ENCODE measurements at places on chromosomes 12 and 14.

GRCh38 chr12:115712676-115713075, 564.8 kb downstream of the MED13L start:
- no peak for DNase-seq

DNA sequence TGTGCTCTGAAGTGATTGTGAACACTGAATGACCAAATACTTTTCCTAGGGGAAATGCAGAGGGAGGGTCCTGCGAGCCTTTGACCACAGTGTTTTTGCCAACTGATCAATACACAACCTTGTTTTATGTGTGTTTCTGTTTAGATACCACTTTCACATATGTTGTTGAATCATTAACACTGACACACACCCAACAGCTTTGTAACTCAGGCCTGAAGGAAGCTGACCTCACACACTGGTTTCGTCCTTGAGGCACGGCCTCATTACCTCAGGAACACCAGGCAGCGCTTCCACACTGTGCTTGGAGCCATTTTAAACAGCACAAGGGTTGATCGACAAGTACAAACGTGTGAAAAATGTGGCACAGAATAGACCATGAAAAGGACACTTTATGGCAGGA, 60.0 kb downstream of the PPFIBP1 start:
- no peak for DNase-seq

- peak; percentile 32 for DNase-seq
Observed at GRCh38 chr12:95633732-95634465, 82.6 kb upstream of the USP44 start.

GRCh38 chr14:92462568-92462967, 51.0 kb upstream of the RIN3 start:
- DNase-seq, result no peak

DNA sequence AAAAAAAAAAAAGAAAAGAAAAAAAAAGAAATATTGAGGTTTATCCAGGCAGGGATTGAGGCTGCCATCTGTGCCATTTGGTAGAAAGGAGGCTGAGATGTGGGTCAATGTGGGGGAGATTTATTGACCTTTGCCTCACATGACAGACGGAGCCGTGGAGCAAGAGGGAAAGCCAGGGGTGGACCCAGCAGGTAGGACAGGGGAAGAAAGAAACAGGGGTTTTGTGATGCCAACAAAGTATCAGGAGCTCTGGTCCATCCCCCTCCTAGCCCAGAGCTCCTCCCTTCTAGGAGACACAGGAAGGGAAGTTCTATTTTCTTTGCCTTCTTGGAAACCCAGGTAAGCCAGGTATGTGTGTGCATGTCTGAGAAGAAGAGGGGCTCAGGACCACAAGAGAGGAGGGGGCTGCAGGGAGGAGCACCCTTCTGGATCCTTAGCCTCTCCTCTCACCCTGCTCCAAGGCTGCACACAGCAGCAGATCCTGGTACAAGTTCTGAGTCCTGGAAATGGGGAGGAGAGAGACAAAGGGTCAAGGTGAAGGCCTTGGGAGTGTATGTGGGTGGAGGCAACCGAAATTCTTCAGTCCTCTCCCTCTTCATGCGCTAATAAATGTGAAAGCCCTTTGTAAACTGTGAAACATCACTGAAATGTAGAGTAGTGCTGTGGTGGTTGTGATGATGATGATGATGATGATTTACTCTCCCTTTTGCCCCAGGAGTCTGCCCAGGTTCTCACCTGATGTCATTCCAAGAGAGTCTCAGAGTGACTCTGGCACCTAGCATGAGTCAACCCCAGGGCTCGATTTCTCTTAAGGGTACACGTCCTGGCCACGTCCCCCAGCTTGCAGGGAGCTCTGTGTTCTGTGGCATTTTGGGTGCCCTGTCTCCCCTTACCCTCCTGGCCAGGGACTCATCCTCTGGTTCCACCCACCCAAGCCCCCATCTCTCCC, 26.3 kb downstream of the ZFP36L1 start:
- no peak for DNase-seq

DNA sequence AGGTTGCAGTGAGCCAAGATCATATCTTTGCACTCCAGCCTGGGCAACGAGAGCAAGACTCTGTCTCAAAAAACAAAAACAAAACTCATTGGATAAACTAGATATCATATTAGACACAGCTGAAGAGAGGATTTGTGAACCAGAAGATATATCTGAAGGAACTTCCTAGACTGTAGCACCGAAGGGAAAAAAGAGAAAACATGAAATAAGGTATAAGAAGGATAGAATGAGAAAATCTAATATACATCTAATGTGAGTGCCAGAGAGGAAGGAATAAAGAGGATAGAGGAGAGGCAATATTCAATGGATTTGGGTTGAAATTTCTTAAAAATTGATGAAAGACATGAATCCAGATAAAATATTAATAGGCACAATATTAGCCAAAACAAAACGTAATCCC, 22.5 kb downstream of the TMPRSS12 start:
- DNase-seq, result no peak

DNA sequence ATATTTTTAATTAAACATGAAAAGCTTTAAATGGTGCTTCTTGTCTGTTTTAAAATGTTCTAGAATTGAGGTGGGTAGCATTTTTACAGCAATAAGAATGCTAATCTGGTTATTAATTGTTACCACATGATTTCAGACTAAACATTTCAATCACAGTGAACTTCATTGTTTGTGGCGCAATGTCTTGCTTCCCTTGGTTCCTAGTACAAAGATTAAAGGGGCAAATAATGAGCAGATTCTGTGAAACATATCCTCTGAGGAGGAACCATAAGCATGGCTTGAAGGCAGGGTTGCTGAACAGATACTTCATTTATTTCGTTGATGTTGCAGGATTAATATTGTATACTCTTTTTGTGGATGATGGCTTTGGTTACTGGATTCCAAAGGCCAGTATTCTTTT, 162.1 kb downstream of the FUT8 start:
- no peak for DNase-seq

DNA sequence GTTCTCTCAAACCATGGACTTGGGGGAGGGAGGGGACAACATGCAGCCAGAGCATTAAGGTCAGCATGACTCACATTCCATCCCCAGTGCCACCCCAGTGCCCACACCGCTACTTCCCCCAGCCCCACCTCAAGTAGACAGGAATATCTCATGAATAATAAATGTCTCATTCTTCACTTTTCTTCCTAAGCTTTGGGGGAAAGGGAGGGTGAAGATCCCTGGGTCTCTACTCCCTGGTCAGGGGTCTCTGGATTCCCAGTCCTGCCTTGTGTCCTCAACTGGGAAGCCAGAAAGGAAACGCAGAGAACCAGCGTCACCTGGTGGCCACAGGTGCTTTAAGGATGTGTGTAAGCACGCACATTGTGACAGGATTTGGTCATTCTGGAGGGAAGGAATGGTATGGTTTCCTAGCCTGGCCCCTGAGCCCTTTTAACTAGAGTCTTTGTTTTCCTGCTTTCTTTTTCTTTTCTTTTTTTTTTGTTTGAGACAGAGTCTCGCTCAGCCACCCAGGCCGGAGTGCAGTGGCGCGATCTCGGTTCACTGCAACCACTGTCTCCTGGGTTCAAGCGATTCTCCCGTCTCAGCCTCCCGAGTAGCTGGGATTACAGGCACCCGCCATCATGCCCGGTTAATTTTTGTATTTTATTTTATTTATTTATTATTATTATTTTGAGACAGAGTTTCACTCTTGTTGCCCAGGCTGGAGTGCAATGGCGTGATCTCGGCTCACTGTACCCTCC, 3.4 kb downstream of the GPR84 start:
- peak; percentile 73 for DNase-seq

GRCh38 chr12:48017496-48017895, 13.2 kb upstream of the COL2A1 start:
- no peak for DNase-seq

- DNase-seq, result no peak
Observed at GRCh38 chr12:130919086-130919485, 34.6 kb upstream of the ADGRD1 start.

GRCh38 chr12:10016881-10017280, 6.5 kb downstream of the CLEC12B start:
- DNase-seq, result peak; percentile 28

DNA sequence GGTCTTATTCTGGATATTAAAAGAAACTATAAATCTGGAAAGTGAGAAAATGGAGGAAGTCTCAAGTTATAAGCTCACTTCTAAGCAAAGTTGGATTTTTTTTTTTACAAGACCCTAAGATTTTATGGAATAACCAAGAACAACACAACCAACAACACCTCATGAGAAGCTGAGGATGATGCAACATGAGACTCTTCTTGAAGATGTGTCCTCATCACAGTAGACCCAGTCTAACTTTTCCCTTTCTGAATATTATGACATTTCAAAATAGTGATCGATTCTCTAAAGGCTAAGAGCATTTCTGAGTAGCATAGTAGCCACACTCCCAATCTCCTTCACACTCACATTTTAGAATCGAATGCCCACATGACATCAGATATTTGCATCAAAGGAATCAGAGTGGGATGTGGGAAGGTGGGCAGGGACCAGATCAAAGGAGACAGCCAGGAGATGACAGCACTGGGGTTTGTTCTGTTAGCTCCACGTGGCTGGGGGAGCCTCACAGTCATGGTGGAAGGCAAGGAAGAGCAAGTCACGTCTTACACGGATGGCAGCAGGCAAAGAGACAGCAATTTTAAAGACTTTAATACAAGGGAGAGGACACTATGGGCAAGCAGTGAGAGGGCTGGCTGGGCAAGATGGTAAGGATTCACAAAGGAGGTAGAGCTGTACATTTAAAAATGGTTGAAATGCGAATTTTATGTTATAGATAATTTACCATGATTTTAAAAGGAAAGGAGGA, 90.7 kb upstream of the MYL2 start:
- no peak for DNase-seq

GRCh38 chr12:65830305-65830704, 6.0 kb downstream of the HMGA2 start:
- DNase-seq, result no peak

- peak; percentile 99 for DNase-seq
Observed at GRCh38 chr14:68232300-68233055, 412.9 kb downstream of the RAD51B start.

DNA sequence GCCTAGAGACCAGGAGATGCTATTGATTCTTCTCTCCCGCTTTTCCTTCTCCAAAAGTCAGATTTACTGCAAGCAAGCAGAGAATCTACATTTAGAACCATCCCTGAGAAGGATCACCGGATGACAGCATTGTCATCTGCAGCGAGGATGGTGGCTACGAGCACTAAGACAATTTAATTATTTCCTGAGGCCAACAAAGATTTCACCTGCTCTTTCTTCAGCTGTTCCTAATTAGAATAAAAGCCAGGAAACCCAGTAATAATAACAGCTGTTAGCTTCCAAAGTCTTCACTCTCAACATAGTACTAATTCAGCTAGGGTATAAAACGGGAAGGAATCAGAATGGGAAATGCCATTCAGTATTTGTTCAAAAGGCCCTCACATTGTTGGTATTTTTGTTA, 53.3 kb downstream of the TMTC1 start:
- no peak for DNase-seq

DNA sequence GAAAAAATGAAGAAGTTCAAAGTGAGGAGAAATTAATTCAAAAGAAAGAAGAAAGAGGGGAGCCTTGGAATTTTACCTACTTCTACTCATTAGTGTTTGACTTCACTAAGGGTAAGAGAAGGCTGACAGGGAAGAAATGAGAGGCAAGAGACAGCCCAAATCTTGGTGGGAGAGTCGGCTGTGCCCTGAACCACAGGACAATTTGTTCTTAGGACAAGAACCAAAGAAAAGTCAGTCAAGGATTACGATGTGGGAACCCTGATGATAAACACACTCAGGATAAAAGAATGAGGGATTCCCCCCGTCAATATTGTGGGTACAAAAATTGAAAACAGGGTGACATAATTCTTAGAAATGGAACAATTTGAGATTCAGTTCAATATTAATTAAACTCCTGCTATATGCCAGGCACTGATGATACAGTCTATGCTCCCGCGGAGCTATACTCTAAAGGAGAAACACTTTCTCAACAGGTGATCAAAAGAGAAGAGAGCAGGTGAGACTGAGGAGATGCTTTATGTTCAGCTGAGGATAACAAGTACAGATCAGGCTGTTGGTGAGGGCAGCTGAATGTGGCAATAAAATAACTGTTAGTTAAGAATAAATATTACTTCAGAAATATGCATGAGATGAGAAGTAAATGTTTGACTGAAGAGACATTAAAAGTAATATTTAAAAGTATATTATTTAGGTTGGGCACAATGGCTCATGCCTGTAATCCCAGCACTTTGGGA, 175.4 kb downstream of the SLC25A21 start:
- no peak for DNase-seq

- DNase-seq, result no peak
Observed at GRCh38 chr14:95305145-95305544, 14.6 kb downstream of the CLMN start.

- DNase-seq, result no peak
Observed at GRCh38 chr12:125454291-125454690, 389.1 kb downstream of the AACS start.

GRCh38 chr12:19382111-19382526, 57.2 kb upstream of the AEBP2 start:
- DNase-seq, result peak; percentile 85

GRCh38 chr12:50571786-50572185, 67.0 kb downstream of the DIP2B start:
- DNase-seq, result no peak

DNA sequence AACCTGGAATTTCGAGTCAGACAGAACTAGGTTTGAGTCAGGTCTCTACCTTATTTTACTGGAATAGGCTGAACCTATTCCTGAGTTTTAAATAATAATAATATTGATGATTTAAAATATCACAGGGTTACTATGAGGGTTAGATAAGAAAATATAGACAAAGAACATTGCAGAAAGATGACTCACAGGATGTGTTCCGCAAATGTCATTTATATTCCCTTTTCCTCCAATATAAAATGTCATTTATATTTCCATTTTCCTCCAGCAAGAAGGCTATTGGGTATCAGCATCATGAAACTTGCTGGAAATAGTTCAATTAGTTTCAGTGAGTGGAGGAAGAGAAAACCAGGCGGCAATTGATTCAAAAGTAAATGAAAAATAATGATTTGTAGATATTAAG, 163.9 kb upstream of the RASSF8 start:
- DNase-seq, result no peak

DNA sequence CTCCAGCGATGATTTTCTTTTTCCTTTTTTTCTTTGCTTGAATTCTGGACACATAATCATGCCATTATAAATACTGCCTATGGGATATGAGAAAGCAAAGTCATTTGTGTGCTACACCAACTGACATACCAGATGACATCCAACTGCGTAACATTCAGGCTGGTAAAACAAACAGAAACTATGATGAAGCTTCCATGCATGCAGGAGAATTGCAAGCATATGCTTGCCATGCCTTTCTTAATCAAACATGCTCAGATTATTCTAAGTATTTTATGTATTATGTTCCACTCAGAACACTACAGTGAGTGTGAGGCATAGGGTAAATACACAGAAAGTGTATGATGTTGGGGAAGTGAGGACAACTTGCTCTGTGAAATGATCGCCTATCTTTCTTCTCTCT, 97.4 kb downstream of the C12orf50 start:
- no peak for DNase-seq

DNA sequence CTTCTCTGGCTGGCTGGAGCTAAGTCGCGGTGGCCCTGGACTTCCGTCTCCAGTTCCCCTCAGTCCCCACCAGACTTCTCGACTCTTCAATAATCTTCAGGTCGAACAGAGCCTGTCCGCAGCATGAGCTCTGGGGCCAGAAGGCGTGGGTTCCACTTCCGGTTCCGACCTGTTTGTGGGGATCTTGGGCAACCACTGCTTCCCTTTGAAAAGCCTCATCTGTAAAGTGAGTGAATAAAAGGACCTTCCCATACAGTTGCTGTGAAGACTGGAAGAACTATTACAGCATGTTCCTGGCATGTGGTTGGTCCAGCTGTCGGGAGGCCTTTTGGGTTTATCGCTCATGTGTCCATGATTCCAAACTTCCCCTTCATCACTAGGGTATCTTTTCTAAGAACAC, 19.4 kb downstream of the ADGRD1 start:
- DNase-seq, result no peak

Measured in RPMI7951 (cell line).